ENCODE measurements at places on chromosomes 7 and 10. TPM values are rescaled to one million over a fixed set of nuclear protein-coding genes. Genes with fewer than 3 reads are reported as not detected.

- no peak for DNase-seq
- H3K4me1 ChIP-seq, result peaks cover 17% of the 10 kb centered on the region
- no peaks in the 10 kb centered on the region for H3K36me3 ChIP-seq
- H3K27me3 ChIP-seq, result peaks cover 35% of the 10 kb centered on the region
- no peak overlapping the region for H3K27ac ChIP-seq
Observed at GRCh38 chr10:52318822-52319464, 4.9 kb downstream of the DKK1 start.

DNA sequence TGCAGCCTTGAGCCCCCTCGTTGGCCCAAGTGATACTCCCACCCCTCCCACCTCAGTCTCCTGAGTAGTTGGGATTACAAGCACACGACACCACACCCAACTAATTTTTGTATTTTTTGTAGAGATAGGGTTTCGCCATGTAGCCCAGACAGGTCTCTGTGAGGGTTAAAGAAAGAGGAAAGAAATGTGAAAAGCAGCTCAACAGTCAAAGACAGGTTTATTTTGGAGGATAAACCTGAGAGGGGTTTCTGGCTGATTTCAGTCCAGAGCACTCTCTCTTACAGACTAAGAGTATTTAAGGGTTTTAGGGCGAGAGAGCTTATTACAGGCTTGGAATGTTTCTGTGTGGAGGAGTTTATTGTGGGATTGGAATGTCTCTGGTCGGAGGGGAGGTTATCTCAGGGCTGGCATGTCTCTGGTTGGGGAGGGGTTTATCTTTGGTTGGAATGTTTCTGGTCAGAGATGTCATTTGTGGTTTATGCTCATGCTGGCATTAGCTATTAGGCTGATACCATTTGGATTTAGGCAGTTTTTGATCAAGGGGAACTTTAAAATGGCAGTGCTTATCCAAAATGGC lies 26.1 kb upstream of the SNX10 start:
- H3K27ac ChIP-seq, result no peak overlapping the region
- no peak overlapping the region for H3K4me3 ChIP-seq
- no peak for DNase-seq
- peaks cover 19% of the 10 kb centered on the region for H3K36me3 ChIP-seq
- no peaks in the 10 kb centered on the region for H3K27me3 ChIP-seq

DNA sequence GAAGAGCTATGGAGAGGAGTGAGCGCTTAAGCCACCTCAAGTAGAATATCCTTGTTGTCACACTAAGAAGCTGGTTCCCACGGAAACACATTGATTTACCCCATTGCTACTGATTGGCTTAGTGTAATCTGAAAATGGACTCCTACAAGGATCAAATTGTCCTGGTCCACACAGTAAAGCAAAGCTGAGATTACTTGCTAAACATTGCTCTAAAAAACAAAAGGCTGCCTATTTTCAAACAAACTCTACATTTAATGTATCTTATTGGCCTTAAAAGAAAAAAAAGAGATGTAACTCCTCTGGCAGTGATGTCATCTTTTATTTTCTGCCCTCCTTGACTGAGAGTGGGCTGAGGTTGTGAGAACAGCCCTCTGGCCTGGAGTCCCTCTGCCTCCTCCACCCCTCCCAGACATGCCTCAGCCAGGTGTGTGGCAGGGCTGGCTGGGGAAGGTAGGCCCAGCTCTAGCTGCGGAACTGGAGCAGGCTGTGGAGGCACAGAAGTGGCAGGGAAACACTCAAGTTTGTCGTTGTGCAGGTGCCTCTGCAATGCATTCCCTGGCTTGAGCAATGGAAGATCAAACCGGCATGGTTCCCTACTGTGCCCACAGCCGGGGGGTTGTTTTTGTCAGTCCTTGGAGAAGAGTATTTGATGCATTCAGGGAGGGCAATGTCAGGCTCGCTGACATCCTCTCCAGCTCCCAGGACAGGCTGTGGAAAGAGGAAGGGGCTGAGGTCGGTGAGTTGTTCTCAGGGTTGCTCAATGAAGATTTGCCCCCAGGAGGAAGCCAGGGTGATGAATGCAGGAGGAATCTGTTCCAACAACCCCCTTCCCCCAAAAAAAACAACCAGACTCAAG lies 9.1 kb downstream of the KLF6 start:
- H3K36me3 ChIP-seq, result peaks cover 35% of the 10 kb centered on the region
- H3K4me3 ChIP-seq, result peak overlapping the region; percentile 29
- peaks cover 27% of the 10 kb centered on the region for H3K4me1 ChIP-seq
- DNase-seq, result no peak
- peak overlapping the region; percentile 35 for H3K27ac ChIP-seq

Gene CDH23
- total RNA-seq, result 2.0 TPM

Gene UNC5B
- 1.3 TPM for total RNA-seq

Gene PON1
- not detected for total RNA-seq

- H3K27me3 ChIP-seq, result no peaks in the 10 kb centered on the region
- peaks cover 5% of the 10 kb centered on the region for H3K4me1 ChIP-seq
- no peak for DNase-seq
- no peak overlapping the region for H3K4me3 ChIP-seq
- H3K36me3 ChIP-seq, result no peaks in the 10 kb centered on the region
- no peak overlapping the region for H3K27ac ChIP-seq
Observed at GRCh38 chr7:1843921-1844335, 173.9 kb downstream of the ELFN1 start.

DNA sequence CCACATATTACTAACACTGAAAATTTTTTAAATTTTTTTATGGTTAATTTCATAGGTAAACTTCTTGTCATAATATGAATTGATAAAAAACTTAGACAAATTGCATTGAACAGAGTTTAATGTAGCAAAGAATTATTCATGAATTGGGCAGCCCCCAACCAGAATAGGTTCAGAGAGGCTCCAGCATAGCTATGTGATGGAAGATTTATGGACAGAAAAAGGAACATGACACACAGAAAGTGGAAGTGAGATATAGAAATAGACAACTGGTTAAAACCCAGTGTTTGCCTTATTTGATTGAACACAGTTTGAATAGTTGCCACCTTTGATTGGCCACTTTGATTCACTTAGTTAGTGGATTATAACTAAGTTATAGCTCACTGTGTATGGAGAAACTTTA lies 87.2 kb downstream of the AHR start:
- no peak overlapping the region for H3K4me3 ChIP-seq
- peaks cover 26% of the 10 kb centered on the region for H3K4me1 ChIP-seq
- DNase-seq, result no peak
- H3K27me3 ChIP-seq, result no peaks in the 10 kb centered on the region
- no peak overlapping the region for H3K27ac ChIP-seq

Gene SLC26A3
- not detected for total RNA-seq

- H3K4me1 ChIP-seq, result no peaks in the 10 kb centered on the region
- H3K36me3 ChIP-seq, result no peaks in the 10 kb centered on the region
- H3K27me3 ChIP-seq, result no peaks in the 10 kb centered on the region
- H3K27ac ChIP-seq, result no peak overlapping the region
Observed at GRCh38 chr10:82861889-82862288, 986.9 kb downstream of the NRG3 start.

- H3K27ac ChIP-seq, result no peak overlapping the region
- no peak for DNase-seq
- H3K4me1 ChIP-seq, result peaks cover 7% of the 10 kb centered on the region
- H3K4me3 ChIP-seq, result no peak overlapping the region
- H3K36me3 ChIP-seq, result no peaks in the 10 kb centered on the region
- no peaks in the 10 kb centered on the region for H3K27me3 ChIP-seq
Observed at GRCh38 chr10:129168660-129169059, 298.4 kb upstream of the MGMT start.

Gene AKR1D1
- total RNA-seq, result not detected

Gene ZYX
- total RNA-seq, result 64.7 TPM

GRCh38 chr10:70461397-70462348 lies 16.9 kb upstream of the PALD1 start:
- peak overlapping the region; percentile 21 for H3K4me3 ChIP-seq
- DNase-seq, result peak; percentile 40
- H3K4me1 ChIP-seq, result peaks cover 26% of the 10 kb centered on the region
- peaks cover 44% of the 10 kb centered on the region for H3K27me3 ChIP-seq
- H3K36me3 ChIP-seq, result no peaks in the 10 kb centered on the region

- H3K27me3 ChIP-seq, result peaks cover 53% of the 10 kb centered on the region
- H3K4me1 ChIP-seq, result peaks cover 13% of the 10 kb centered on the region
- no peaks in the 10 kb centered on the region for H3K36me3 ChIP-seq
- no peak for DNase-seq
Observed at GRCh38 chr7:514651-515598, 4.7 kb downstream of the PDGFA start.

DNA sequence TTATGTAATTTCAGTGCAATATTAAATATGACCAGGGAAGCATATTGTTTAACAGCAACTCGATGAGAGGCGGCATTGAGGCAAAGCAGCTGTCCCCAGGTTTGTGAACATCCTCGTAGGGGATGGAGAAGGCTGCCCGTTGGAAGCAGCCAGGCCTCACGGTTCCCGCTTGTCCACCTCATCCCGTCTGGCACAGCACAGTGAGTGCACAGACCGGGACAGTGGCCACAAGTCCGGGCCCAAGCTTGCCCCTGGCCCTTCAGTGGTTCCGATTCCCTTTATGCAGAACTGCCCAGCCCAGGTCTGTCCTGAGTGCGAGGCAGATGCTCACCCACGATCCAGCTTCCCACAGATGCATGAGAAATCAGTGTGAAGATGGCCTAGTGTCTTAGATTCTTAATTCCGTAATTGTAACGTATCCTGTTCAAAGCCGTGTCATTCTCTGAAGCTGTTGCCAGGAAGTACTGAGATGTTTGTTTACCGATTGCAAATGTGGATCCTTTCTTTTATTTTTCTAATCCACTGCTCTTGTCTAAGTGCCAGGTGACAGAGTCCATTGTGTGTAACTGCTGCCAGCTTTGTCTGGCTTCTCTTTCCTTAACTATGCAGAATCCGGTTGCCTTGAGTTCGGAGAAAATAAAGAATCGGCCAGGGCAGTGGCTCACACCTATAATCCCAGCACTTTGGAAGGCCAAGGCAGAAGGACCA lies 35.5 kb downstream of the PFKP start:
- peaks cover 5% of the 10 kb centered on the region for H3K4me1 ChIP-seq
- no peaks in the 10 kb centered on the region for H3K27me3 ChIP-seq
- H3K36me3 ChIP-seq, result peaks cover 10% of the 10 kb centered on the region
- no peak overlapping the region for H3K27ac ChIP-seq
- H3K4me3 ChIP-seq, result no peak overlapping the region

Gene SUN3
- total RNA-seq, result not detected

Gene CAMK2B
- total RNA-seq, result 2.4 TPM

Gene OR2A2
- not detected for total RNA-seq

- H3K27ac ChIP-seq, result no peak overlapping the region
- peaks cover 5% of the 10 kb centered on the region for H3K4me1 ChIP-seq
- H3K4me3 ChIP-seq, result no peak overlapping the region
- peaks cover 4% of the 10 kb centered on the region for H3K36me3 ChIP-seq
- DNase-seq, result no peak
Observed at GRCh38 chr10:97759946-97760345, 11.9 kb downstream of the SFRP5 start.

Gene PNLIPRP2
- not detected for total RNA-seq

Gene VWA2
- not detected for total RNA-seq

GRCh38 chr7:121853307-121853706 lies 19.7 kb upstream of the PTPRZ1 start:
- H3K27me3 ChIP-seq, result no peaks in the 10 kb centered on the region
- no peak overlapping the region for H3K27ac ChIP-seq
- H3K4me3 ChIP-seq, result no peak overlapping the region
- peaks cover 2% of the 10 kb centered on the region for H3K4me1 ChIP-seq
- no peak for DNase-seq

- no peak overlapping the region for H3K27ac ChIP-seq
- H3K4me3 ChIP-seq, result no peak overlapping the region
- H3K27me3 ChIP-seq, result no peaks in the 10 kb centered on the region
- peaks cover 28% of the 10 kb centered on the region for H3K36me3 ChIP-seq
- DNase-seq, result no peak
Observed at GRCh38 chr7:7654964-7655715, 14.6 kb downstream of the UMAD1 start.

Gene HMX3
- not detected for total RNA-seq

GRCh38 chr10:103284170-103284569 lies 7.2 kb downstream of the INA start:
- H3K4me1 ChIP-seq, result peaks cover 18% of the 10 kb centered on the region
- peaks cover 26% of the 10 kb centered on the region for H3K27me3 ChIP-seq
- peaks cover 3% of the 10 kb centered on the region for H3K36me3 ChIP-seq
- no peak for DNase-seq
- no peak overlapping the region for H3K4me3 ChIP-seq

GRCh38 chr10:115827231-115828009 lies 445.6 kb downstream of the GFRA1 start:
- no peak overlapping the region for H3K27ac ChIP-seq
- peaks cover 15% of the 10 kb centered on the region for H3K4me1 ChIP-seq
- peaks cover 8% of the 10 kb centered on the region for H3K36me3 ChIP-seq
- DNase-seq, result no peak

- no peaks in the 10 kb centered on the region for H3K27me3 ChIP-seq
- H3K36me3 ChIP-seq, result no peaks in the 10 kb centered on the region
- H3K4me3 ChIP-seq, result no peak overlapping the region
- DNase-seq, result no peak
Observed at GRCh38 chr7:71507680-71508602, 376.0 kb downstream of the GALNT17 start.

GRCh38 chr7:141785706-141786552 lies 4.1 kb upstream of the TAS2R5 start:
- H3K27me3 ChIP-seq, result no peaks in the 10 kb centered on the region
- H3K4me3 ChIP-seq, result no peak overlapping the region
- peaks cover 2% of the 10 kb centered on the region for H3K36me3 ChIP-seq

DNA sequence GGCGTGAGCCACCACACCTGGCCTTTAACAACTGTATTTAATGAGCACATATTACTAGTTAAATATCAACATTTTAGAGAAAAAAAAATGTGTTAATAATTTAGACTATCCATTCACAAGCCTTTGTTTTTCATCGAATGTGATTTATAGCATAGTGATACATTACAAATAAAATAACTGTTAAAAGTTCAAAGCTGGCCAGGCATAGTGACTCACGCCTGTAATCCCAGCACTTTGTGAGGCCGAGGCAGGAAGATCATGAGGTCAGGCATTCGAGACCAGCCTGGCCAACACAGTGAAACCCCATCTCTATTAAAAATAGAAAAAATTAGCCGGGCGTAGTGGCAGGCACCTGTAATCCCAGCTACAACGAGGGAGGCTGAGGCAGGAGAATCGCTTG lies 72.7 kb downstream of the HACD1 start:
- no peaks in the 10 kb centered on the region for H3K27me3 ChIP-seq
- H3K4me1 ChIP-seq, result no peaks in the 10 kb centered on the region
- H3K27ac ChIP-seq, result no peak overlapping the region

DNA sequence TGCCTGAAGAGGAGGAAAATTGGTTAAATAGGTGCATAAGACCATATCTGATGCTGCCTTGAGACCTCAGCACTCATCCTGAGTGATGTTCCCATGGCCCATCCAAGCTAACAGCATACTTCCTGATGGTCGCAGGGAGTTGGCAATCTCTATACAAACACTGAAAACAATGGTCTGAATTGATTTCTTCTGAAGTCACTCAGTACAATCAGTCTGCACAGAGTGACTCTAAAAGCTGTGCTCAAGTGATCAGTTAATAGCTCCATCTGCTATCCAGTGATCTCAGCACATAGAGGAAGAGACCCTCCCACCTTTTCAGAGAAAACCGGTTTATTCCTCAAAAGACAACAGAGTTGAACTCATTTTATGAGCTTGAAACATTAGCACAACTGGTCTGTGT lies 3.9 kb downstream of the PPP1R17 start:
- H3K4me3 ChIP-seq, result peak overlapping the region; percentile 41
- no peaks in the 10 kb centered on the region for H3K36me3 ChIP-seq
- no peak overlapping the region for H3K27ac ChIP-seq
- no peaks in the 10 kb centered on the region for H3K27me3 ChIP-seq

- no peak overlapping the region for H3K4me3 ChIP-seq
- no peaks in the 10 kb centered on the region for H3K27me3 ChIP-seq
- H3K36me3 ChIP-seq, result peaks cover 2% of the 10 kb centered on the region
- no peak for DNase-seq
Observed at GRCh38 chr7:145216866-145217265, 381.0 kb upstream of the TPK1 start.

GRCh38 chr10:71423250-71423649 lies 26.5 kb downstream of the CDH23 start:
- no peaks in the 10 kb centered on the region for H3K36me3 ChIP-seq
- no peak overlapping the region for H3K4me3 ChIP-seq
- H3K27ac ChIP-seq, result no peak overlapping the region
- no peaks in the 10 kb centered on the region for H3K4me1 ChIP-seq
